ENCODE measurements at places on chromosomes 4 and X.
A peak's percentile ranks its signal among the peaks of the same experiment; 100 is the strongest.

GRCh38 chr4:168475745-168476144 lies 4.5 kb downstream of the DDX60L start:
- no peak for DNase-seq

- no peak for DNase-seq
Measured at GRCh38 chrX:118373538-118373937, 27.6 kb downstream of the WDR44 start.

GRCh38 chr4:145795521-145795920 lies 115.6 kb downstream of the C4orf51 start:
- DNase-seq = no peak

- peak; percentile 90 for DNase-seq
Measured at GRCh38 chrX:129932016-129932820, 26.3 kb downstream of the UTP14A start.

DNA sequence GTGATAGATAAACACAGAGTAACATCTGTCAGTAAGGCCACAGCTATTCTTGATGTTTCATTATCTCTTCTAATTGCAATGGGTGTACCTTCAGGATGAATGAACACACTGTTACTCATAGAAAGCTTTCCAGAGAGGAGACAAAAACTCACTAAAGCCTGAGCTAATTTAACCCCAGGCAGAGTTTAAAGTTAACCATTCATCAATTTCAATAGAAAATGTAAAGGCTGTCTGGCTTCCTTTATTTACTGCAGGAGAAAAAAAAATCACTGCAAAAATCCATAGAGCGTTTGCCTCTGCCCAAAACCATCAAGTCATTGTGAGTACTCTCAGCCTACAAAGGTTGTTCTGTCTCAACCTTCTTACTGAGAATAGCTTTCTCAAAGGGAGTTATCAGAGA lies 376.9 kb downstream of the PPP4R3C start:
- no peak for DNase-seq

GRCh38 chr4:53943345-53944085 lies 120.9 kb downstream of the CHIC2 start:
- DNase-seq = no peak

DNA sequence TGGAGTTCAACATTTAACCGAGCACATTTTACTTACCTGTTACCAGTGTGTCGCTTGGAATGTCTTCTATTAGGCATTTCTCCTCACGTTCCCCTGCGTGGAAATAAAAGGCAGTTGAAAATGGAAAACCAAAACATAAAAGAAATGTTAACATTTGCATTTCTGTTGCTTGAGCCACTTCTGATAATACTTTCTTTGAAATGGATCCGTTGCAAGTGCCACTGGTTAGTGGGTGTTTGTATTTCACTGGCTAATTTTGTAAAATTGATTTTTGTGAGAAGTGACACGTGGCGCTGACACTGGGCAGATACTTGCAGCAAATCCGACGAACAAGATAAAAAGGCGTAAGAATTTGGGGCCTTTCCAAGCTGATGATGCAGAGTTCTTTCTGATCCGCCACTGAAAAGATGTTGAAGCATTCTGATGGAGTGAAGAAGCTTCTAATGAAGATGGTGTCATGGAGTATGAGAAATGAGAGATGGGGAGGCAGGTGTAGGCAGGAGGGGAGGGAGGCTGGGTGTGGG lies 18.8 kb downstream of the SPON2 start:
- no peak for DNase-seq

DNA sequence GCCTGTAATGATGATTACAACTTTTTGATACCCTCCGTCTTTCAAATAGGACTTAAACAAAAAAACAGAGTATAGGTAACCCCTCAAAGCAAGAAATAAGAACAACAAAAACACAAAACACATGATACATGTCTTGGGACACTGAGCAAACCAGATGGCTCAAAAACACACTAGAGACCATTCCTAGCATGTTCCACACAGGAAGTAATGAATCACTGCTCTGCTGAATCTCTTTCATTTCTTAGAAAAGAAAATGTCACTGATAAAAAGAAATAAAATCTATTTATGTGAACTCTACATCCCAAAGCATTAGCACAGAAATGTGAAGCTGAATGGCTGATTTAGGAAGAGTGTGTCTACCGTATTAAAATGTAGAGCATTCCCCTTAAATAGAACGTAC lies 134.5 kb upstream of the IL15 start:
- no peak for DNase-seq

- no peak for DNase-seq
Measured at GRCh38 chr4:128158894-128159293, 97.8 kb downstream of the LARP1B start.
